ENCODE measurements at places on chromosomes 6 and 20. TPM values are rescaled to one million over a fixed set of nuclear protein-coding genes. Genes with fewer than 3 reads are reported as not detected.
A peak's percentile ranks its signal among the peaks of the same experiment; 100 is the strongest.

DNA sequence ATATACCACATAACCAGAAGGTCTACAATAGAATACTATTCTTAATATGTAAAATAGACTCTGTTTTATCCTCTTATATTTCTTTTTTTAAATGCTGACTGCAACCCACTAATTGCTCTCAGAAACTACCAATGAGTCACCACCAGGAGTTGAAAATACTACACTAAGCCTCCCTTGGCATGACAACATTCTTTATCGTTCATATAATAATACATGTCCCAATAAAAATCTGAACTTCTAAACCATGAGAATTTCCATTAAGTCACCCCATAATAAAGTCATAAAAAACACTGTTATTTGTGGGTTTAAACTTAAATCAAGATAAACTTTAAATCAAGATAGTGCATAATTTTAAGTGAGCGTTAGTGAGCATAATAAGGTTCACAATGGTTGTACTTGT is 4.2 kb downstream of the HACE1 start:
- no peaks in the 10 kb centered on the region for H3K36me3 ChIP-seq
- H3K27me3 ChIP-seq, result no peaks in the 10 kb centered on the region
- no peak for DNase-seq

- H3K27me3 ChIP-seq, result no peaks in the 10 kb centered on the region
- no peaks in the 10 kb centered on the region for H3K36me3 ChIP-seq
- DNase-seq, result no peak
- H3K4me3 ChIP-seq, result no peak overlapping the region
- no peak overlapping the region for H3K27ac ChIP-seq
Measured at GRCh38 chr6:71482742-71483141, 194.1 kb downstream of the OGFRL1 start.

DNA sequence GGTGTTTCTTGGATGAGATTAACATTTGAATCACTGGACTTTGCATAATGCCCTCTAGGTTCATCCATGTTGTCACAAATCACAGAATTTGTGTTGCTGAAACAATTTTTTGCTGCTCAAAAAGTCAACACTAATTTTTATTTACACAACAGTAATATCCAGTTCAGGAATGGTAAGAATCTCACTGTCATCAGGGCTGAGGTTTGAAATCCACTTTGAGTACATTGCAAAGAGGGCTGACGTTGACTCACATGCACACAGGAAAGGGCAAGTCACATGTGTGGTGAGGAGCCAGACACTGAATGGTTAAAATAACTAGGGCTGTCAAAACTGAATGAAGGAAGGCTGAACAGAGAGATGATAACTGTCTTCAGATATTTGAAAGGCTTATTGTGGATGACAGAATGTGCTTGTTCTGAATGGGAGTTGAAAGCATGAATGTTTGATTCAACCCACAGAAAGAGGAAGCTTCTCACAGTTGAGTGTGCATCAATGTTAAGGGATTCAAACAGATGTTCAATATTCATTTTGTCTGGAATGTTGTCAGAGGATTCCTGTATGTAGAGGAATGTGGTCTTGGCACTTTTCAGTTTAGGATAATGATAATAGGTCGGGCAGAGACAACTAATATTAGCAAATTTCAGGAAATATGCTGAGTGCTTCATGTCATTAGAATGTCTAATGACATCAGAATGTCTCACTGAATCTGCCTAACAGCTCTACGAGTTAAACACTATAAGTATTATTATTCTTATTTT is 3.6 kb upstream of the ADGRG6 start:
- H3K36me3 ChIP-seq, result no peaks in the 10 kb centered on the region
- peaks cover 30% of the 10 kb centered on the region for H3K27me3 ChIP-seq
- no peak for DNase-seq
- no peaks in the 10 kb centered on the region for H3K4me1 ChIP-seq
- no peak overlapping the region for H3K4me3 ChIP-seq
- no peak overlapping the region for H3K27ac ChIP-seq

DNA sequence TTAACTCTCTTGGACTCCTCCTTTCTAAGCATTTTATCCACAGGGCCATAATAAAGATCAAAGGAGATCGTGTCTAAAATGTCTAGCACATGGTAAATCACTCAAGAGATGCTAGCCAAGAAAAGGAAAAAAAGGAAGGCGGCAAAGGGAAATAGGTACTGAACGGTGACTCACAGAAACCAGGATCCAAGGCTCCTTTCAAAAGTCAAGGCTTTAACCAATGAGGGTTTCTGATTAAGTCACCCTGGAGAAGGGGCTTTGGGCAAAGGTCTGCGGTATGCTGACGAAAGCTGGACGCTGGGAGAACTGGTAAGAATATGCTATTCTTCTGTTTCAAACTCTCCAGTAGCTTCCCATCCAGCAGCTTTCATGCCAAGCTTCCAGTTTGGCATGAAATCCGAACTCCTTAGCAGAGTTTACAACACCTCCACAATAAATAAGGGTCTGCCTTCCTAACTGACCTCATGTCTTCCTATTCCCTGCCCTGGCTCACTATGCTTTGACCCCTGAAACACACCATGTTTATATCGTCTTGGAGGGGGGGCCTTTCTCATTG is 1.0 kb downstream of the TOMM34 start:
- peak overlapping the region; percentile 72 for H3K4me3 ChIP-seq
- peaks cover 10% of the 10 kb centered on the region for H3K36me3 ChIP-seq
- peaks cover 24% of the 10 kb centered on the region for H3K4me1 ChIP-seq
- DNase-seq, result no peak
- peak overlapping the region; percentile 81 for H3K27ac ChIP-seq

GRCh38 chr20:39941245-39941644 is 747.8 kb downstream of the MAFB start:
- no peaks in the 10 kb centered on the region for H3K27me3 ChIP-seq
- H3K27ac ChIP-seq, result no peak overlapping the region
- H3K36me3 ChIP-seq, result no peaks in the 10 kb centered on the region
- DNase-seq, result no peak
- H3K4me1 ChIP-seq, result no peaks in the 10 kb centered on the region

DNA sequence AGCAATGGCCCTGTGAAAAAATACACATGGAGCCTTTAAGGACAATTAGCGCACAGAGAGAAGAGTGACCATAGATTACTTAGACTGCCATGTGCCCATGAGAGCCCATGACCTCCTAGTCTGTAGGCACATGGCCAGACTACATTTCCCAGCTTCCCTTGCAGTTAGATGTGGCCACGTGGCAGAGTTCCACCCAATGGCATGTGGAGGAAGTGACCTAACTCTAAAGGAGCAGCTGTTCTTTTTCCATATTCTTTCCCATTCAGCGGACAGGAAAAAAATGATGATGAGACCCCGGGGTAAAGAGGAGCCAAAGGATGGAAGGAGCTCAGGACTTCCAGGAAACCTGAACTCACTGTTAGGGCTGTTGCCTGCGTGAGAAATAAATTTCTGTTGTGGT is 116.6 kb downstream of the CBLN4 start:
- no peaks in the 10 kb centered on the region for H3K27me3 ChIP-seq
- no peaks in the 10 kb centered on the region for H3K4me1 ChIP-seq

GRCh38 chr6:43740321-43740960 is 29.6 kb upstream of the VEGFA start:
- no peaks in the 10 kb centered on the region for H3K36me3 ChIP-seq
- peak; percentile 37 for DNase-seq
- H3K27ac ChIP-seq, result no peak overlapping the region
- no peak overlapping the region for H3K4me3 ChIP-seq
- no peaks in the 10 kb centered on the region for H3K27me3 ChIP-seq

DNA sequence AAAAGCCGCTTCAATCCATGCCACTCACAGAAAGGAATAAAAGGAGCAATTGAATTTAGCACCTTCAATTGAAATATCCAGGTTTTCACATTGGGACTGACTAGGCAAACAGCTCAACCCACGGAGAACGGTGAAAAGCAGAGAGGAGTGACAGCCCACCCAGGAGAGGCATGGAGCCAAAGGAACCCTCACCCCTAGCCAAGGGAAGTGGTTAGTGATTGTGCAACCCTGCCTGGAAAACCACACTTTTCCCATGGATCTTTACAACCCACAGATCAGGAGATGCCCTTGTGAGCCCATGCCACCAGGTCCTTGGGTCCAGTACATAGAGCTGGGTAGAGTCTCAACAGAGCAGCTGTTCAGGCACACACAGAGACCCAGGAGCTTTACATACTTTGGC is 911.8 kb downstream of the EPHA7 start:
- DNase-seq, result no peak
- H3K4me3 ChIP-seq, result no peak overlapping the region
- no peaks in the 10 kb centered on the region for H3K27me3 ChIP-seq

DNA sequence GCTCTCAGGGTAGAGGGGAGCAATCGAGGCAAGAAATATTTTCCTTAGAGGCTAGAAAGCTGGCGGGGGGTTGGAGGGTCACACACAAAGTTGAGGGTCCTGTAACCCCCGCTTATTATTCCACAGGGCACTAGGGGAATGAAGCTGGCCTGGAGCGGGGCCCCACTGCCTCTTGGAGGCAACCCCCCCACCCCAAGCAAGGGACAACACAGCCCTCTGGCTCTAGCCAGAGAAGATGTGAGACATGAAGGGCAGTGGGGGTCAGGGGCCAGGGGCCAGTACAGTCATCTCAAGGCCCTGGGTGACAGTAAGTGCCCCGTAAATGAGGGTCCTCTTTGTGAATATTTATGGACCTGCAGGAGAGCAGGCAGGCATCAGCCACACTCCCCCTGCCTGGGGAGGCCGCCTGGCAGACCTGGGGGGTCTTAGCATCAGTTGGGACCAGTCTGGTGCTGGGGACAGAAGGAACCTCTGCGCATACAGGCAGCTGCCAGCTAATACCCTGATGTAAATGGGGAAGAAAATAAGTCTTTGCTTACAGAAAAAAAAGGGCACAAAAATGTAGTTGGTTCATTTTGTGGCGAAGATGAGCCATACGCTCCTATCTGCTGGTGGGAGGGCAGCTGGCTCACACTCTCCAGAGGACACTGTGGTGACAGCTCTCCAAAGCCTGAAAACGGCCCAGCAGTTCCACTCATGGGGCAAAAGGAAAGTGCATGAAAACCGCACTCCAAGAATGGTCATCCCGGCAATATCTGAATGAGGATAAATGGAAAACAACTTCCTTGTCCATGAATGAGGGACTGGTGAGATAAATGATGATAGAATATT is 21.9 kb downstream of the SPATA2 start:
- H3K4me3 ChIP-seq, result no peak overlapping the region
- peak; percentile 60 for DNase-seq
- H3K36me3 ChIP-seq, result no peaks in the 10 kb centered on the region
- H3K27ac ChIP-seq, result no peak overlapping the region

DNA sequence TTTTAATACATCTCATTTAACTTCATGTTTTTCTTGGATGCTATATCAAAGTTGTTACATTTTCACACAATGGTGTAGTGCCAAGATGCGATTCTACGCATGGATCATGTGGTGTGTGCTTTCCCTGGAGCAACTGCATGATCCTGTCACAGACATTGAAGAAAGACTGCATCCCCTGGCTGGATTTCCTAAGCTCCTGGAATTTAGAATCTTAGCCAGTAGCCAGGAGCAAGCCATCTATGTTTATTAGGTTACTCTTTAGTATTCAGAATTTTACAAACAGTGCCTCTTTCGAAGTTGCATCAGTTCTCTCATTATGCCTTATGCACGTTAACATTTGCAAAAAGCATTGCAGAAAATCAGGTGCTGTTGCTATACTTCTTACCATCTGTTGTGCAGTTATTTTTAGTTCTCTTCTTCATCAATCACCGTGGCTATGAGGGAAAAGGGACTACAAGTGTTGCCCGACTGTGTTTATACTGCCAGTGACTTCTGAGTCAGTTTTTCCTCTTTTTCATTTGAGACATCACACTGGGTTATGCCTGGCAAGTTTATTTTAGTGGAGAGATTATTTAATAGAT is 584.2 kb downstream of the BCKDHB start:
- no peaks in the 10 kb centered on the region for H3K36me3 ChIP-seq
- H3K4me1 ChIP-seq, result no peaks in the 10 kb centered on the region
- H3K4me3 ChIP-seq, result no peak overlapping the region
- no peak overlapping the region for H3K27ac ChIP-seq
- no peaks in the 10 kb centered on the region for H3K27me3 ChIP-seq

GRCh38 chr20:18971121-18971520 is 157.5 kb downstream of the SCP2D1 start:
- no peak for DNase-seq
- no peak overlapping the region for H3K27ac ChIP-seq
- H3K36me3 ChIP-seq, result no peaks in the 10 kb centered on the region
- no peak overlapping the region for H3K4me3 ChIP-seq

DNA sequence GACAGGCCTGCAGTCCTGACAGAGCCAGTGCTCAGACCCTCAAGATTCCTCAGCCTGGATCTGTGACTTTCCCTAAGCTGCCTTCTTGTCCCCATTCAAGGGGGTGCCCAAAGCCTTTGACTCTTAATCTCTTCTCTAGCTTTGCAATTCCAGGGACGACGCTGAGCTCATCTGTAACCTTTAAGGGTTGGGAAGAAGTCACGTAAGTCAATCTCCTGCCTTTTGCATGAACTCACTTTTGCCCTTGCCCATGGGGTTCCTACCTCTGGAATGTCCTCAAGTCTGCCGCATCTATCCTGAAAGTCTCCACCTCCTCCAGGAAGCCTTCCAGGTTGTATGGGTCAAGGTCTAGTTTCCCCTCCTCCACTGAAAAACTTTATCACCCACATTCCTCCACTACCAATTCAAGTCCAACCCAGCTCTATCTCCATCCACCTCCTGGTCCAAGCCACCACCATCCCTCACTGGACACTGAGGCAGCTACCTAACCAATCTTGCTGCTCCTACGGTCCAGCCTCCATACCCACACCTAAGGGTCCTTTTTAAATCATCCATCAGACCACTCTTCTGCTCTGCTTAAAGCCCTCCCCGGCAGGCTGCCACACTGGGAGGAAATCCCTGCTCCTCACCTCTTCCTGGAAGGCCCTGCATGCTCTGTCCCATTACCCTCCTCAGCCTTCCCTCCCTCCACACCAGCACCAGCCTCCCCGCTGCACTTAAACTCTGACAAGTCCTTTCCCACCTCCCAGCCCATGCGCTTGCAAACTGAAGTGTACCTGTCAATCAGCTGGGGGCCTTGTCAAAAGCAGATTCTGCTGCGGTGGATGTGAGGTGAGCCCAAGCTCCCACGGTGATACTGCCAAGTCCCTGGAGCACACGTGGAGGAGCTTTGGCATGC is 29.7 kb downstream of the PREX1 start:
- peak; percentile 45 for DNase-seq
- H3K27me3 ChIP-seq, result no peaks in the 10 kb centered on the region
- no peaks in the 10 kb centered on the region for H3K4me1 ChIP-seq
- H3K27ac ChIP-seq, result no peak overlapping the region
- H3K4me3 ChIP-seq, result no peak overlapping the region
- H3K36me3 ChIP-seq, result no peaks in the 10 kb centered on the region

- H3K27me3 ChIP-seq, result no peaks in the 10 kb centered on the region
- H3K4me1 ChIP-seq, result no peaks in the 10 kb centered on the region
- H3K27ac ChIP-seq, result no peak overlapping the region
- no peak overlapping the region for H3K4me3 ChIP-seq
Measured at GRCh38 chr6:15936503-15936902, 192.4 kb upstream of the MYLIP start.

ANKRD66 gene
- polyA plus RNA-seq, result not detected

PMEPA1 gene
- 3.6 TPM for polyA plus RNA-seq

ACTL10 gene
- polyA plus RNA-seq, result 0.60 TPM

BPIFB4 gene
- polyA plus RNA-seq, result not detected

OVOL2 gene
- polyA plus RNA-seq, result 15.7 TPM

RHAG gene
- not detected for polyA plus RNA-seq

SCRT2 gene
- not detected for polyA plus RNA-seq
